ENCODE measurements at places on chromosomes 3 and 15. TPM values are rescaled to one million over a fixed set of nuclear protein-coding genes. Genes with fewer than 3 reads are reported as not detected.

DNA sequence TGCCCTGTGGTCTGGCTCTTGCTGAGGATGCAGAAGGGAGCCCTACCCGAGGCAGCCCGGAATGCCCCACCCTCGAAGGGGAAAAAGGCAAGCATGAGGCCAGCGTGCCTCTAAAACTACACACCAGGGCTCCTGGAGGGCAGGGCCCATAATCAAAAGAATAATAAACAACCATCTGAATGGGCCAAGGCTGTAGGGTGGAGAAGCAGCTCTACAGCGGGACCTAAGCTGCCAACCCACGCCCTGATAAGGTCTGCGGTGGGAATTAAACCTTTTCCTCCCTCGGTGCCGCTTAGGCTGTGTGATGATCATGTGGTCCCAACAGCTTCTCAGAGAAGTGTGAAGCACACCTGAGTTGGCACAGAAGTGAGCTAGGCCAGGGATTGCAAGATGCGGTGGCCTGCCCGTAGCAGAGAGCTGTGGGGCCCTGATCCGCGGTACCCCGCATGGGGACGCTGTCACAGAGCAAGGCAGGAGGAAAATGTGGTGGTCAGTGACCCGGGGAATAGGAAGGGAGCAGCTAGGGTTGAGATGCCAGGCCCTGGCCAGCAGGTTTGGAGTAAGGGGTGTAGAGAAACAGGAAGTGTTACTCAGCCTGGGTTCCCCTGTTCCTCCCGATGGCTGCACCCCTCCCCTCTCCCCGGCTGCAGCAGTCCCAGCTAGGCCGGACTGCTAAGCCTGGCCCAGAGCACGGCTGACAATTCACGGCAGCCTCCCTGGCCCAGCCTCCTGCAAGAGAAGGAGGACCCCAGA, 1.1 kb upstream of the C15orf62 start:
- no peak overlapping the region for H3K4me3 ChIP-seq
- peaks cover 4% of the 10 kb centered on the region for H3K36me3 ChIP-seq
- no peak for DNase-seq
- H3K4me1 ChIP-seq: peaks cover 41% of the 10 kb centered on the region
- H3K27me3 ChIP-seq: no peaks in the 10 kb centered on the region

GRCh38 chr15:49036650-49037545, 9.3 kb downstream of the SECISBP2L start:
- peaks cover 50% of the 10 kb centered on the region for H3K4me1 ChIP-seq
- H3K27me3 ChIP-seq: no peaks in the 10 kb centered on the region
- H3K27ac ChIP-seq: peak overlapping the region; percentile 49
- peaks cover 5% of the 10 kb centered on the region for H3K36me3 ChIP-seq
- no peak for DNase-seq

- H3K4me3 ChIP-seq: no peak overlapping the region
- H3K27ac ChIP-seq: peak overlapping the region; percentile 10
- DNase-seq: no peak
- H3K36me3 ChIP-seq: no peaks in the 10 kb centered on the region
- H3K4me1 ChIP-seq: peaks cover 30% of the 10 kb centered on the region
- no peaks in the 10 kb centered on the region for H3K27me3 ChIP-seq
Measured at GRCh38 chr3:65999606-66000005, 39.1 kb downstream of the MAGI1 start.

- H3K36me3 ChIP-seq: peaks cover 6% of the 10 kb centered on the region
- no peak overlapping the region for H3K4me3 ChIP-seq
- H3K27ac ChIP-seq: peak overlapping the region; percentile 88
- H3K4me1 ChIP-seq: peaks cover 72% of the 10 kb centered on the region
- no peak for DNase-seq
- H3K27me3 ChIP-seq: no peaks in the 10 kb centered on the region
Measured at GRCh38 chr3:188272481-188273372, 118.8 kb downstream of the LPP start.

GRCh38 chr15:40217166-40217824, 21.6 kb upstream of the PAK6 start:
- no peak overlapping the region for H3K4me3 ChIP-seq
- no peaks in the 10 kb centered on the region for H3K4me1 ChIP-seq
- DNase-seq: no peak
- H3K36me3 ChIP-seq: no peaks in the 10 kb centered on the region

- H3K4me1 ChIP-seq: peaks cover 39% of the 10 kb centered on the region
- H3K27ac ChIP-seq: no peak overlapping the region
- H3K36me3 ChIP-seq: no peaks in the 10 kb centered on the region
- H3K27me3 ChIP-seq: no peaks in the 10 kb centered on the region
- no peak overlapping the region for H3K4me3 ChIP-seq
Measured at GRCh38 chr3:14374444-14374883, 27.9 kb upstream of the SLC6A6 start.

DNA sequence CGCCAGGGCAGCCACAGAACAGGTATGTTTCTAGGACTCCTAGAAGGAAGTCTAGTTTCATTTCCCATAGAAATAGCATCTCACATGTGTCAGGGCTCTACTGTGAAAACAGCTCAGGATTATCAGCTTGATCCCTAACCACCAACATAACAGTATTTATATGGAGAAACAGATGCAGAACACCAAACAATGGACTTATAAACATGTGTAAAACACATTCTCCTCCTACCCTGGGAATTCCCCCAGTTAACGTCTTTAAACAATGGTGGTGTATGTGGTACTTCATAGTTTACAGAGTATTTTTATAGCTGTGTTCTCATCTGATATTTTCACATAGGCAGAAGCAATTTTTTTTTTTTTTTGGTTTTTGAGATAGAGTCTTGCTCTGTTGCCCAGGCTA, 9.7 kb downstream of the TNFSF10 start:
- no peak overlapping the region for H3K4me3 ChIP-seq
- H3K36me3 ChIP-seq: no peaks in the 10 kb centered on the region
- DNase-seq: no peak
- peaks cover 16% of the 10 kb centered on the region for H3K27me3 ChIP-seq
- H3K27ac ChIP-seq: no peak overlapping the region

TMEM40 gene
- total RNA-seq: not detected

DNA sequence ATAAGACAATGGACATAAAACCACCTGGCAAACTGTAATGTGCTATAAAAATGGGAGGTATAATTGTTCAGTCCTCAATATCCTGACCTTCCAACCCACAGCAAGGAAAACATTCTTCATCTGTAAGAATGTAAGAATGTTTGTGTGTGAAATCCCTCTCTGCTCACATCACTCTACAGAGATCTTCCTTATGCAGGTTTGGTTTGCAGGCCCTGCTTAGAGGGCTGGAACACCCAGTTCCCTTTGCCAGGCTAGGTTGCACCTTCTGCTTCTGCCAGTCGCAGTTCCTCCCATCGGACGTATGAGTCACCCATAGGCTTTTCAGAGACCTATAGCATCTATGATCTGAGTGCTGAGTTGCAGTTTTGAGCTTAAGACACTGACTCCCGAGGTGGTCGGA, 24.1 kb upstream of the MINAR1 start:
- no peaks in the 10 kb centered on the region for H3K27me3 ChIP-seq
- DNase-seq: no peak
- H3K36me3 ChIP-seq: peaks cover 11% of the 10 kb centered on the region
- H3K4me1 ChIP-seq: peaks cover 9% of the 10 kb centered on the region
- no peak overlapping the region for H3K27ac ChIP-seq
- H3K4me3 ChIP-seq: no peak overlapping the region

- H3K27ac ChIP-seq: no peak overlapping the region
- no peak overlapping the region for H3K4me3 ChIP-seq
- H3K27me3 ChIP-seq: no peaks in the 10 kb centered on the region
- DNase-seq: no peak
- peaks cover 23% of the 10 kb centered on the region for H3K4me1 ChIP-seq
- H3K36me3 ChIP-seq: no peaks in the 10 kb centered on the region
Measured at GRCh38 chr3:65924762-65925161, 114.0 kb downstream of the MAGI1 start.

SCAANT1 gene
- not detected for total RNA-seq

GPR149 gene
- not detected for total RNA-seq

DNA sequence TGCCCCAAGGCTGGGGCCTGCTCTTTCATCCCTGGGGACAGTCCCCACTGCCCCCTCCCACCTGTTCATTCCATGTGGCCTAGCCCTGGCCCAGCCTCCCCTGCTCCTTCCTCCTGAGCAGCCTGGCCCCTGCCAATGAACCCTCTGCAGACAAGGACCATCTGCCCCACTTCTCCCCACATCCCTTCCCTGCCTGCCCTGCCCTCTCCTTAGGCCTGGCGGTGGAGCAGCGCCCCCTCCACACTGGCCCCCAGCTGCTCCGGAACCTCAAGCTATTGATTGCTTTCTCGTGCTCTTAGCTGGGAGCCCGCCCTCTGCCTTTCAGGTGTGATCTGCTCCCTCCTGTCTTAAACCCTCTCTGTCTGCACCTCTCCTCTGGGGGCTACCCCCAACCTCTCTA, 8.0 kb downstream of the PLXNA1 start:
- peak overlapping the region; percentile 17 for H3K27ac ChIP-seq
- no peaks in the 10 kb centered on the region for H3K27me3 ChIP-seq
- no peak overlapping the region for H3K4me3 ChIP-seq
- H3K36me3 ChIP-seq: peaks cover 12% of the 10 kb centered on the region

SAMMSON gene
- total RNA-seq: 0.39 TPM

TOPAZ1 gene
- not detected for total RNA-seq

C3orf20 gene
- not detected for total RNA-seq

Data from chondrocyte (in vitro differentiated cells).